ENCODE measurements at places on chromosomes 7 and 10.

DNA sequence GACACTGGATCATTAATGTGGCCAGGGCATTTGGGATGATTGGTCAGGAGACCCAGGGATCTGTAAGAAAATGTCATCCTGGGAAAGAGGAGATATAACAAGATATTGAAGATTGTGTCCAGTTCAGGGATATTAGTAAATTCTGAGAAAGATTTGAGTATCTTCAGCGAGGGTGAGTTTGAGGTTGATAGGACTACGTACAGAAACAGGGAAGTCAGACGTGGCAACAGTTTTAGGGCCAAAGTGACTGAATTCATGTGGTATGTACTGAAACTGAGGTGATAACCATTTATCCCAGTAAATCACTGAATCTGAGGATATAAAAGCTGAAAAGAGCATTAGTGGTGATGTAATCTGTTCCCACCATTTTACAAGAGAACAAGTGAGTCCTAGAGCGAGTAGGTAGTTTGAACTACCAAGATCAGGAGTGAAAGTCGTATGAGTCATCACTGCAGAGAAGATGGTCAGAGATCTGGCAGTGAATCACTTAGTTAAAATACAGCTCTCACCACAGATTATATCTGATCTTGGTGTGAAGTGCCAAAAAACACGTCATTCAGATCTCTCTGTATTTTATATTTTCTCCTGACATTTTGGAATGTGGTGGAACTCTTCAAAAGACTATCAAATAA lies 220.5 kb downstream of the CDK14 start:
- no peak for DNase-seq

GRCh38 chr7:112224186-112224585 lies 17.7 kb downstream of the ZNF277 start:
- no peak for DNase-seq

- no peak for DNase-seq
Measured at GRCh38 chr7:75823198-75823910, 9.7 kb upstream of the CCL24 start.

GRCh38 chr10:66805612-66806011 lies 120.2 kb upstream of the LRRTM3 start:
- no peak for DNase-seq

GRCh38 chr10:78483641-78484040 lies 450.0 kb downstream of the RPS24 start:
- DNase-seq = no peak

DNA sequence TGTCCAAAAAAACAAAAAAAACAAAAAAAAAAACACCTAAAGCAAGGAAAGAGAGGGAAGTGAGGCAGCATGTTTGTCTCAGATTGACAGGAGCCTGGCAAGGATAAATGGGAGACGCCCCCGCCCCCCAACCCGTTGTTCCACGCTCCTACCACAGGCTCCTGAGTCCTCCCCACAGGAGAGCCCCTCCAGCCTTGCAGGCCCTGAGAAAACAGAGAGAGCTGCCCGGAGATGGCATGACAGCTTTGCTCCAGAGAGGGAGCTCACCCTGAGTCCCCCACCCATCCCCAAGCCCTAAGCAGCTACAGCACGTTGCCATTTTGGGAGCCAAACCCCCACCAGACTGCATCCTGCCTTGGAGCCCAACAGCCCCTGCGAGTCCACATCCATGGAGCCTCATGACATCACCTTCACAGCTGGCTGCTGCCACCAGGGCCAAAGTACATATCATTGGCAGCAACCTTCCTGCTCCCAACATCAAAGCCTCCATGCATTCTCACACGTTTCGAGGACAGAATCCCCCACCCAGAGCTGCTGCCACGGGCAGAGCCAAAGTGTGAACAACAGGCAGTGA lies 1283.3 kb downstream of the TYW1 start:
- DNase-seq = no peak

DNA sequence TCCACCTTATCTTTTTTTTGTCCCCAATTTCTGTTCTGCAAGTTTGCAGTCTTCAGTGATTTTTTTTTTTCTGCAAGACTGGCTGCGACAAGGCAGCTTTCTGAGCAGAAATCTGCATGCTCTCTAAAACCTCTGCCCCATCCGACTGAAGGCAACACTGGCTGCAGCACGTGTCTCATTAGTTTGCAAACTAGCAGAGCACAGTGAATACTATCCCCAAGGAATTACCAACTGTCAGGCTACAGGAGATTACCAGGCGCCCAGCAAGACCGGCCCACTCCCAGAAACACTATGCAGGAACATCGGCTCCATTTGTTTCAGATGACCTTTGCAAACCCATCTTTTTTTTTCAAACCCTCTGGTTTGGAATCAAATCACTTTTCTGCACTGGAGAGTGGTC lies 538.8 kb downstream of the SORCS1 start:
- DNase-seq = no peak

DNA sequence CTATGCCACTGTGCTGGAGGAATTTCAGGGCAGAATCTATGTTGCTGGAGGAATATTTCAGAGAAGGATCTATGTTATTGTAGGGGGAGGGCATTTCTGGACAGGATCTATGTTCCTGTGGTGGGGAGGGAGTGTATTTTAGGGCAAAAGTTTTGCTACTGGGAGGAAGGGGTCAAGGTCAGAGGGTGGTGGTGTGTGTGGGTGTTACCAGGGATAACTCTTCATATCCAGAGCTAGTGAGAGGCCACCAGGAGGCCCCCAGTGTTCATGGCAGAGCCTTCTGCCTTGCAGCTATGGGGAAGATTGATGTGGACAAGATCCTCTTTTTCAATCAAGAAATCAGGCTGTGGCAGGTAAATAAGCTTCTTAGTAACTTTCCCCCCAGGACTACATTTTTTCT lies 2.0 kb upstream of the STRA8 start:
- DNase-seq = no peak

- no peak for DNase-seq
Measured at GRCh38 chr10:33798754-33799153, 464.3 kb upstream of the NRP1 start.

- no peak for DNase-seq
Measured at GRCh38 chr10:58894929-58895328, 281.5 kb upstream of the PHYHIPL start.

DNA sequence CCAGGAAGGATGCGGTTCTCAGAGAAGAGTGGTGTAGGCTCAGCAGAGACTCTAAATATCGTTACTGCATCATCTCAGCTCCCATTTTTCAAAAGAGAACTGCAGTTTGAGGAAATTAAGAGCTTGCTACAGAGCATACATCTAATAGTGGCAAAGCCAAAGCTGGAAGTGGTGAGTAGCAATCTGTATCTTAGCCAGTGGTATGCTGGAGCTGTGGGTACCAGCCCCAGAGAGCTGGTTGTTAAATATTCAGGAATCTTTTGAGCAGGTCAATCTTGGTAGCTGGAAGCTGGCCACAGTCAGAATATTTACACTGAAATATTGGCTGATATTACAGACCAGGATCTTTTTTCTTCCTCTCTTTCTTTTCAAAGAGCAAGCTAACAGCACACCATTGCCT lies 88.4 kb upstream of the STEAP1B start:
- no peak for DNase-seq

GRCh38 chr10:130545697-130546096 lies 409.5 kb downstream of the GLRX3 start:
- DNase-seq = no peak

GRCh38 chr10:46523962-46524471 lies 32.4 kb downstream of the GPRIN2 start:
- no peak for DNase-seq

GRCh38 chr7:55441774-55442522 lies 76.8 kb downstream of the LANCL2 start:
- no peak for DNase-seq

GRCh38 chr10:80459047-80459865 lies 5.1 kb downstream of the TSPAN14 start:
- peak; percentile 36 for DNase-seq

GRCh38 chr7:2938514-2939192 lies 94.5 kb upstream of the GNA12 start:
- no peak for DNase-seq

DNA sequence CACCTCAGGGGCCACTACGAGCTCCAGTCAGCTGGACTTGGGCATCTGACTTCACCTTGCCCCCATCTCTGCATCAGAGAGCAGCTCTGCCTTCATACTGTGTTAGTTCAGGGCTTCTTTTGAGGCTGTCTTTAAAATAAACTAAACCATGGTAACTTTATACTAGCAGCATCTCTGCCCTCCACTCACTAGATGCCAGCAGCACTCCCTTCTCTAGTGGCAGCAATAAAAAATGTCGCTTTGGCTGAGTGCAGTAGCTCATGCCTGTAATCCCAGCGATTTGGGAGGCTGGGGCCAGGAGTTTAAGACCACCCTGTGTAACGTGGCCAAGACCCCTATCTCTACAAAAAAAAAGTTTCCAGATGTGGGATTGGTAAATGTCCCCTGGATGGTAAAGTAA lies 584.4 kb downstream of the INHBA start:
- DNase-seq = no peak

- no peak for DNase-seq
Measured at GRCh38 chr10:67784474-67784873, 53.5 kb downstream of the DNAJC12 start.

GRCh38 chr7:31004393-31004792 lies 40.6 kb downstream of the GHRHR start:
- no peak for DNase-seq

DNA sequence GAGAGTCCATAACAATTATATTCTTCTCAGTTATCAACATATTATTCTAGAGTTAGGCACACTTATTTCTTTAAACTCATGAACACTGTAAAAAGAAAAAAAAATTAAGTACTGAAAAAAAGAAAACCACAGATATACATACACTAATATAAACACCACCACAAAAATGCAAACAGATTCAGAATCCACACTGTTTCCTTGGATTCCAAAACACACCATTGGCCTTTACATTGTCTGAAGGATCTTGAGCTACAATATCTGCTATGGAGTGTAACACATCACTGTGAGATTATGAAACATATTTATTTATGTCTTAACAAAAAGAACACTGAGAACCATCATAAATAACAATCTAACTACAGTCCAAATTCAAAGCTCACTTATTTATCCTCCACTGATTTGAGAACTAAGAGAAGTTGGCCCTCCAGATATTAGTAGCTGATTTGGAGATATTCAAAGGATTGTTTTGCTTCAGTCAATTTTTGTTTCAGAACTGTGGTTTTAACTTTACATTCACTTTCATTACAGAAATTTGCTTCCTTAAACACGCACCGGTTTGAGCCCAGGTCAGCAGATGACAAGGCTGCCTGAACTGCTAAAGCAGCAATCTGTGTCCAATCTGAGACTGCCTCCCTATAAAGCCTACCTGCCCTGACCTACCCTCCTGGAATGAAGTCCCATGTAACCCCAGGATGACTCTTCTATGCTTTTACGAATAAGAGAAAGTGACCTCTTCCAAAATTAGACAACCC lies 47.0 kb upstream of the CDK1 start:
- no peak for DNase-seq

- DNase-seq = no peak
Measured at GRCh38 chr10:30384701-30385201, 35.7 kb upstream of the MTPAP start.

DNA sequence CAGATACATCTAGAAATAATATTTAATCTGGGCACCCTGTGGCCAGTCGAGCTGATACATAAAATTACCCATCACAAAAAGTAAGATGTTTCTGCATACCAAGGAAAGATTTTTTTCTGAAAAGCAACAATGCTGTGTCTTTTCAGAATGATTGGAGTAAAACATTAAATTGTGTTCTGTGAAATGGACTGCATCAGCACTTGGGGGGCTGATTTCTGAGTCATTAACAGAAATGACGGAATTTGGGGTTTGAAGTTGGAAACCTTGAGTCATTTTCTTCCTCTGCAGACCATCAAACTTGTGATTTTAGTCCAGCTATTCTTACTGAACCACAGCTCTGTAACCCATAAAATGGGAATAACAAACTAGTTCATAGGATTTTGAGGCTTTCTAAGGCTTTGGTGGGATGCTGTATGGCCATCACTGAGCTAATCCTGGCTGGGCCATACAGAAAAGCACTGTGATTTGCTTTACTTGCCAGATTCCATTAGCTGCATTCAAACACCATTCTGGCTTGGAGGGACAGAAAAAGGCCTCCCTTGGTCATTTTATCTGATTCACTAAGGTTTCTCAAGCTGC lies 739.4 kb upstream of the IGFBP3 start:
- no peak for DNase-seq

- no peak for DNase-seq
Measured at GRCh38 chr10:68333440-68334431, 1.0 kb upstream of the PBLD start.

- DNase-seq = no peak
Measured at GRCh38 chr7:54831046-54831643, 72.1 kb upstream of the SEC61G start.

DNA sequence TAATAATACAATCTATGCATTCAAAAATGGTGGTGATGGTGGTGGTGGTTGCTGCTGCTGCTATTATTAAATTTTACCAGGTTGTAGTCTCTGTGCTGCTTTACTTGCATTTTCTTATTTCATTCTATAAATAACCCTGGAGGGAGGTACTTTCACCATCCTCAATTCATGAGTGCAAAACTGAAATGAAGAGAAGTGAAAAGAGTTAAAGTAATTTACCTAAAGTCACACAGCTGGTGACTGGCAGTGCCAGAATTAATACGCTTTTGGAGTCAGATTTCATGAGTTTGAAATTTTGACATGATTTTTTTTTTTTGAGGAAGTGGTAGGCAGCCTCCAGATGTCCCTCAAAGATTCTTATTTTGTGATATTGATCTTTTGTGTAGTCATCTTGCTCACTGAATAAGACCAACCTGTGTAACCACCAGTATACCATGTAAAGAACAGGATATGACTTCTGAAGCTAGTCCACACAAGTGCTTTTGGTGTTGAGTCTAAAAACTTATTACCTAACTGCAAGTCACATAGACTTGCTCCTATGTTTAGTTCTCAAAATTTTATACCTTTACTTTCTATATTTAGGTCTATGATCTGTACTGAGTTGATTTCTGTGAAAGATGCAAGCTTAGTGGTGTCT lies 218.8 kb downstream of the ZWINT start:
- no peak for DNase-seq

- DNase-seq = no peak
Measured at GRCh38 chr10:79241990-79242619, 105.2 kb upstream of the PPIF start.

- no peak for DNase-seq
Measured at GRCh38 chr10:101136007-101136707, 5.1 kb downstream of the TLX1 start.

DNA sequence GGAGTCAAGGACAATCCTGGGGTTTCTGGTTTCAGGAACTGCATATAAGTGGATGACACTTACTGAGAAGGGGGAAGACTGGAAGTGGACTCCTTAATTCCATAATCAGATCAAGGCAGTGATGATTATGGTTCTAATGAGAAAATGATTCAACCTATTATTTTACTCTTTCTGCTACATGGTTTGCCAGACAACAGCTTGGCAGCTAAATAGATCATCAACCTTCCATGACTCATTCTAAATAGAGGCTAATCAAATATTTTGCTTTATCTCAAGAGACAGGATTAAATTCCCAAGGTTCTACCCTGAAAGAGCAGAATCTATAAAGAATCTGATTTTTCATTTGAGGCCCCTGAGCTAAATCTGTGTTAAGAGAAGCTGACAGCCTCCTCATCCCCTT lies 46.3 kb downstream of the CNNM1 start:
- DNase-seq = no peak

GRCh38 chr10:1613511-1613910 lies 123.8 kb downstream of the ADARB2 start:
- DNase-seq = no peak

- DNase-seq = no peak
Measured at GRCh38 chr10:91557651-91558111, 75.2 kb downstream of the PPP1R3C start.

Measured in stimulated activated CD8-positive, alpha-beta memory T cell treated with anti-CD3 and anti-CD28 coated beads, Interleukin-4, amount 100 ng/mL, for 1 hour (primary cell).